ENCODE measurements at places on chromosomes 7 and 10. TPM values are rescaled to one million over a fixed set of nuclear protein-coding genes. Genes with fewer than 3 reads are reported as not detected.

CALHM2 gene
- total RNA-seq, result 4.1 TPM

CDC14C gene
- total RNA-seq, result not detected

SP8 gene
- 4.7 TPM for total RNA-seq

MRLN gene
- total RNA-seq, result 1.3 TPM

Data from parietal lobe (tissue), 2 donors.